ENCODE measurements at places on chromosomes 12 and 14.

GRCh38 chr12:113104953-113105510 lies 30.5 kb downstream of the RASAL1 start:
- no peak for DNase-seq

DNA sequence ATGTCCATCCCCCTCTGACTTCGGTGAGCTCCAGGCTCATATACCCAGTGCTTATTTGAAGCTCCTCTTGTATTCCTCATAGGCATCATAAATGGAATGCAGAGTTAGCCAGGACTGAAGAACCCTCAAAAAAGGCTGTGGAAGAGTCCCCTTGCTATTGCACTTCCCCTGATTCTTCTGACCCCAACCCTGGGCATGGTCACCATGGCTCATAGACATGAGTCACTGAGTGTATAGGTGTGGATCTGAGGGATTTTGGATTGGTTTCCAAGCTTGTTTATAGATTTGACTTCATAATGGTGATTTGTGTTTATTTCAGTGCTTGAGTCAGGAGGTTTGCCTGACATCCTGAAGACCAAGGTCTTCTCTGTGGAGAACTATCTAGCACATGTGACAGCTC lies 98.4 kb upstream of the SLC38A2 start:
- DNase-seq: no peak

DNA sequence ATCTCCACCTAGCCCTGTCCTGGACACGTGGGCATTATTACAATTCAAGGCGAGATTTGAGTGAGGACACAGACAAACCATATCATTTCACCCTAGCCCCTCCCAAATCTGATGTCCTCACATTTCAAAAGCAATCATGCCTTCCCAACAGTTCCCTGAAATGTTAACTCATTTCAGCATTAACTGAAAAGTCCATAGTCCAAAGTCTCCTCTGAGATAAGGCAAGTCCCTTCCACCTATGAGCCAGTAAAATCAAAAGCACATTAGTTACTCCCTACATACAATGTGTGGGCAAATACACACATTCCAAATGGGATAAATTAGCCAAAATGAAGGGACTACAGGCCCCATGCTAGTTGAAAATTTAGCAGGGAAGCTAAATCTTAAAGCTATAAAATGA lies 546.0 kb upstream of the LMO3 start:
- DNase-seq: no peak

DNA sequence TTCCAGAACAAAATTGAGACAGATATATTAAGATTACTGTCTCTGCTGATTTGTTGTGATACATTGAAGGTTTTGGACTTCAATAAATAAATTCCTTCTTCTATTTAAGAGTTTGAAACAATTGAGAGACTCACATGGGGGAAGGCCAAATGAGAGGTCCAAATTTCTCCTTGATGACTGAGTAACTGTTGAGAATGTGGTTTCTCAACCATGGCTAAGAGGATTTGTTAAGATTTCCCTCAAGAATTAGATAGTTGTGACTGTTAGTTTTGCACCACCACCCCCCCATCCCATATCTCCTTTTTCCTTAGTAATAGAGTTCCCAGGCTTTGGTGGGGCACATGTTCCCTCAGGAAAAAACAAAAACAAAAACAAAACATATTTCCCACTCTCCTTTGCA lies 47.7 kb upstream of the IGF1 start:
- no peak for DNase-seq

GRCh38 chr12:108875280-108875679 lies 4.6 kb upstream of the DAO start:
- DNase-seq: no peak

- peak; percentile 80 for DNase-seq
Observed at GRCh38 chr12:88153959-88154358, 11.9 kb downstream of the TMTC3 start.

DNA sequence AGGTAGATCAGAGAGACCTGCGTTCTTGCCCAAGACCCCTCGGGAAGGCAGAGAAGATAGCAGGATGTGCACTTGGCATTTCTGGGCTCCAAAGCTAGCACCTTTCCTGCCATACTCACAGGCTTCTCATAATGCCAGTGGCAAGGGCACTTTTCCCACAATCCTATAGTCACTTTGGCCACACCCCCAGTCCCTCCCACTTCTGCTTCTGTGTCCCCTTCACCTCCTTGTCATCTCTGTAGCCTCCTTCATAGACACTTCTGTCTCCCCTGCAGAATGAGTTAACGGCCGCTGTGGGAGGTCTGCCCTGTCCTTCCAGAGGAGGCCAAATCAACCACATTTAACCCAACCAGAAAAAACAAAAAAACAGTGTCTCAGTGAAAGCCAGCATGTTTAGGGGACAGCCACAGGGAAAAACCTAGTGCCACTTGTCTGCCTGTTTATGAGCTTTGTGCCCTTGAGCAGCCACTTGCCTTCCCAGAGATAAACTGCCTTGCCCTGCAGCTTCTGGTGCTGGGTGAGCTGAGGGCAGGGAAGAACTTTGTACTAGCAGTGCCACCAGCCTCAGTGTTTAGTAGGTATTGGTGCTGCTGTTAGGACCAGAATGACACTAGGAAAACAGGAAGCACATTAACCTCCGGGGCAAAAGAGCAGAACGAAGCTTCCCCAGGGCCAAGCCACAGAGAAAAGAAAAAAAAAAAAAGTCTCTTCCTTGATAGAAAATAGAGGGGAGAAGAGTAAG lies 193.0 kb upstream of the PWP1 start:
- no peak for DNase-seq

GRCh38 chr14:38070061-38070588 lies 137.6 kb upstream of the SSTR1 start:
- no peak for DNase-seq

DNA sequence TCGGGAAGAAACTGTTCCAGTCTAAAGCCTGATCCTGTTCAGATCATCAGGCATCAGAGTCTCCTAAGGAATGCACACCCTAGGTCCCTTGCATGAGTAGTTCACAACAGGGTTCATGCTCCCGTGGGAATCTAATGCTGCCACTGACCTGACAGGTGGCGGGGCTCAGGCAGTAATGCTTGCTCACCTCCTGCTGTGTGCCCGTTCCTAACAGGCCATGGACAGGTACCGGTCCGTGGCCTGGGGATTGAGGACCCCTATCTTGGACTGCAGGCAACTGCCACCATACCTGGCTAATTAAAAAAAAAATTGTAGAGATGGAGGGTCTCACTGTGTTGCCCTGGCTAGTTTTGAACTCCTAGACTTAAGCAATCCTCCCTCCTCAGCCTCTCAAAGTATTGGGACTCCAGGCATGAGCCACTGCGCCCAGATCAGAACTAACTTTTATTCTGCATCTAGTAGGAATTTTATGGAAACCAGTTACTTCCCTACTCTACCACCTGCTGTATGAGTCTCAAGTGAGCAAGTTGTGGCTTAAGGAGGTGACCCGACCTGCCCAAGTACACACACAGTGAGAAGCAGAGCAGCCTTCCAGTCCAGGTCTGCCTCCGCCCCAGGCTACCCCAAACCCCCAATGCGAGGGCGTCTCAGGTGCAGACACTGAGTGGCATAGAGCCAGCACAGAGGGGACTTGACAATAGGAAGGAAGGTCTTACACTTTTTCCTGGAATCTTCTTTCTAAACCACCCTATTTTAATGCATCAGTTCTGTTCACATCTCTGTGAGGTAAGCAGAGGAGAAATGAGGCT lies 2.5 kb upstream of the PAPLN start:
- DNase-seq: no peak

DNA sequence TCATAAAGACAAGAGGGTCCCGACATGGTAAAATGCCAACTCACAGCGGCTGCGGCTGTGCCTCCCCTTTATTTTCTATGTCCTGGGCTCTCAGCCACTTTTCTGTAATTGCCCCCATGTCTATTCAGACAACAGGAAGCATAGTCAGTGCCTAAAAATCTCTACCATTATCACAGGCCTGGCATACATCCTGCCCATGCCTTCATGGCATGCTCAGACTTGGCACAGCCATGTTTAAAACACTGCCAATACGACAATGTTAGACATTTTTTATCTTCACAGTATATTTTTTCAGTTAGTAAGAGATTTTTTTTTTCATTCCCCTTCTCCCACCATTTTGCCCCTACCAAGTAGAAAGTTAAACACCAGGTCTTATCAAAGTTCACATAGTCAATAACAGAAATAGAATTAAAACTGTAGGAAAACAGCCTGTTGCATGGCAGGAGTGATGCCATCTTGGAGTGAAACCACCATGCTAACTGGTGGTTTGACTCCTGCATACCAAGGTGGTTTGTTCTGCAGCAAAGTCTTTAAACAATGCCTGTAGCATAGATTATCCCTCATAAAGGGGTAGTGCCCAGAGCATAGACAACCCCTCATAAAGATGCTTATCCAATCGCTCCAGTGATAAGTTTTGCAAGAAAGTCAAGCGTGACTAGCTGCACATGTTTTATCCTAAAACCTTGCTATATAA lies 18.9 kb upstream of the CERS5 start:
- peak; percentile 38 for DNase-seq

GRCh38 chr12:96497855-96498254 lies 8.5 kb downstream of the CFAP54 start:
- DNase-seq: peak; percentile 64

- peak; percentile 95 for DNase-seq
Observed at GRCh38 chr14:52003324-52003723, 14.0 kb downstream of the RTRAF start.

GRCh38 chr12:37548266-37548805 lies 768.2 kb upstream of the ALG10B start:
- DNase-seq: no peak

GRCh38 chr12:48693572-48693971 lies 11.5 kb upstream of the KANSL2 start:
- DNase-seq: no peak

DNA sequence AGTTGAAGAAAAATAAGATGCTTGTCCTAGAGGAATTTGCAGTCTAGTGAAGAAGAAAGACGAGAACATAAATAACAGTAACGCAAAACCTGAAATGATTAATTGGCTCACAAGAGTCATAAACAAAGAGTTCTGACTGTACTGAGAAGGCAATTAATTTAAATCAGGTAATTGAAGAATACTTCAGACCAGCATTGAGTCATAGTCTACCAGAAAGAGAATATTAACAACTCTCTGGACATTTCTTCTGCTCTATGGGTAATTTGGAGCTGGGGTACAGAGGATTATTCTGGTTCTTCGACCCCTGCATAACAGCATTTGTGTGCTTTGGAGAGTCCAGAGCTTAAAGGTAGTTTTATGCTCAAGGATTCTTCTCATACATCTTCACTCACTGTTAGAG lies 390.3 kb upstream of the DCN start:
- DNase-seq: no peak

DNA sequence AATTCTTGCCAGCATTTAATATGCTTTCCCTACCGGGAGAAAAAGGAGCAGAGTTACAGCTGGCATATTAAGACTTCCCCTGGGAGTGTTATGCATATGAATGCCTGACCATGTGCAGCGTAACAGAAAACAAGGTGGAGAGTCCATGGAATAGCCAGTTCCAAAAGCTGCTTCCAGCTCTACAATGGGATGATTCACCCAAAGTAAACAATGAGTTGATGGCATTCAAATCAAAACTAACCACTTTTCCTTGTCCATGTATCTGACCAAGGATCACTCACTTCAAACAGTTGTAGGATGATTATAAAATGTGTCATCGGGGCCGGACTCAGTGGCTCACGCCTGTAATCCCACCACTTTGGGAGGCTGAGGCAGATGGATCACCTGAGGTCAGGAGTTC lies 48.1 kb upstream of the BICDL1 start:
- peak; percentile 8 for DNase-seq

DNA sequence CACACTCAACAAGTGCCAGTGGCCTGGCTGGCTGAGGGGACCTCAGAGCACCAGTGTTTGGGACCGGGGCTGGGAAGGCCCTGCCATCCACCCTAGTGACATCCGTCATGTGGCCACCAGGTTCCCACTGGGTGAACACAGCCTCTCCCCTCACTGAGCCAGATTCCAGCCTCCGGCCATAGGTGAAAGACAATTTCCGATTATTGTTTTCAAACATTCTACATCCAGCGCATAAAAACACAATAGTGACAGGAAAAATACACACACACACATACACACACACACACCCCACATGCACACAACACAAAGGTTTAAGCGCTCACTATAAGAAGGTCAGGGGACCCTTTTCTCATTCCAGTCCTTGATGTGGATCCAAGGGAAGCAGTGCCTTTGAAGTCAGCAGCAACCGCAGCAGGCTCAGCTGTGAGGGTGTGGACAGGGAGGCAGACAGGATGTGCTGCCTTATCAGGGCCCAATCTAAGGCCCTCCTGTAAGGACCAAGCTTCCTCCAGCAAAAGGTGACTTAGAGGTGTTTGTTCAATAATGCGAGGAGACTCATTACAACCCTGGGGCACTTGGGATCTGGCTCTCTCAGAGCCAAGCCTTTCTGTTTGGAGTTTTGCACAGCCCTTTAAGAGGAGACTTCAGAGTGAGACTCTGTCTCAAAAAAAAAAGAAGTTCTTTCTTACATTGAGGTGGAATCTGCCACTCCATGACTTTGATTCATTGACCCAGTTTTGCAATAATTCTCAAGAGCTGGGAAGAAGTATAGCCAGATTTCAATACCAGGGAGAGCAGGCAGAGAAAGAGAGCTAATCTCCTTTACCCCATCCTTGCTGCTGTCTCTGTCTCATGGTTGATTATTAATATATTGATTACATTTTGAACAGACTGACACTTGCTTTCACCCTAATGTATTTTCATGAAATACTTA lies 227.8 kb downstream of the ZFP36L1 start:
- peak; percentile 28 for DNase-seq

DNA sequence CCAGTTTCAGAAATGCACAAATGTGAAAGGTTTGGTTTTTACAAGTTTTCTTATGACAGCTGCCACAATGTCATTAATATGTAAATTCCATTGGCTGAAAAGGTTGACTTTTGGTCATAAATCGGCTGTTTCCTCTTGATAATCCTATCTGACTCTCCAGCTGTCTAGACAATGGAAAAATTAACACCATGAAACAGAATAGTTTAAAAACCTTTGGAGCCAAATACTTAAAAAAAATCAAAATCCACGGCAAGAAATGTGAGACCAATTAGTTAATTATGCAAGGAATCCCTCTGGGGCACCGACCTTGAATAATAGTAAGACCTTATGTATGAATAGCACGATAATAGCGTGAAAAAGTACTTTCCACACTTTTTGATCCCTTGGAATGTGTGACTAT lies 138.0 kb downstream of the ZNF664 start:
- no peak for DNase-seq

DNA sequence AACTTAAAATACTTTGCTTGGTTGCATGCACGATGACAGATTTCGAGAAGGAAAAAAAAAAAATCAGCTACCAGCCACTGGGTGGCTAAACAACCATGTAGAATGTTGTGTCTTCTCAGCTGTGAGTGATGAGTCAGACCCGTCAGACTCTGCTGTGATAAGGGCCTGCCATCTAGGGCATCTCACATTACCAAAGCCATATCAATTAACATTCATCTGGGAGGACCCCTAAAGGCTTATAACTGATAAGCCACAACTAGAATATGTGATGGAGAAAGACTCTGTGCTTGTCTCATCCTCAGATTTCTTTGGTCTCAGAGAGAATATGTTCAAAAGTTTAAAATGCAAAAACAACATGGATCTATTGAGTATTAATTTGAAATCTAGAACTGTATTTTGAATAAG lies 111.5 kb downstream of the PAX9 start:
- DNase-seq: peak; percentile 57
